ENCODE measurements at places on chromosomes 12 and 14. TPM values are rescaled to one million over a fixed set of nuclear protein-coding genes. Genes with fewer than 3 reads are reported as not detected.

The LRRK2 gene
- total RNA-seq: 1.6 TPM

The GLT1D1 gene
- not detected for total RNA-seq

The GXYLT1 gene
- 14.3 TPM for total RNA-seq

The TESPA1 gene
- total RNA-seq: not detected

The TRIM9 gene
- total RNA-seq: 13.7 TPM

Measured in A549 treated with Mapracorat at 1 μM for 4 hours (cell line).